ENCODE measurements at places on chromosomes 13 and 19.

GRCh38 chr13:43244481-43244880, 221.1 kb downstream of the DNAJC15 start:
- DNase-seq, result no peak

DNA sequence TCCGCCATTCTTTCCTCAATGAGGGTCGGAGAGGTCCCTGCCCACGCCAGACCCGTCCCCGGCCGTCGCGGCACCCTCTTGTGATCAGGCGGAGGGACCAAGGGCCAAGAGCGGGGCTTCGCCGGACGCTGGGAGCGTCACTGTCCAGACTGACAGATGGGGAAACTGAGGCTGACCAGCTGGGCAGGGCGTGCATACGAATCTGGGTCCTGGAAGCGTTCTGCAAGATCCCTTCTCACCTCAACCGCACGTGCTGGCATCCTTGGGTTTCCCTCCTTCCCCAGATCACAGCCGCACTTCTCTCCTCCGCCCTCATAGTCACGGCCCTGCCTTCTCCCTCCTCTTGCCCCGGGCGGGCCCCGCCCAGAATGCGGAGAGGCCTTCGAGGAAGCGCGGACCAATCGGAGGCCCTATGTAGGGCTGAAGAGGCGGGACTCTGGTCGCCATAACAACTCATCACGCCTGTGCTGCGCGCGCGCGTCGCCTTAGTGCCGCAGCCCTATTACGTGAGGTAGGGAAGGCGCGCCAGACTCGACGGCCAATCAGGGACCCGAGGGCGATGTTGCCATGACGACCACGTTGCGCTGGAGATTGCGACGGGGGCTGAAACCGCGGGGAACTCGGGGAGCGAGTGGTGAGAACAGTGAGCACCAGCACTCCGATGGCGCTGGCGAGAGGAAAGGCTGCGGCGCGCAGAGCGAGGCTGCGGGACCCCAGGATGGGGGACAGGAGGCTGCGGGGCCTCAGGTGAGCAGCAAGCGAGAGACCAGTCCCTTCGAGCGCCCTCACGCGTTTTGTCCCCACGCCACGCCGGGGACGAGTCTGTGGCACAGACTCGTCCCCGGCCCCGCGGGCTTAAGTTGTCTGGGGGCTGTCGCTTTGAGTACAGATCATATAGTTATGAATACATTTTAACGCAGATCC, 5.7 kb downstream of the RNF225 start:
- DNase-seq, result peak; percentile 100

DNA sequence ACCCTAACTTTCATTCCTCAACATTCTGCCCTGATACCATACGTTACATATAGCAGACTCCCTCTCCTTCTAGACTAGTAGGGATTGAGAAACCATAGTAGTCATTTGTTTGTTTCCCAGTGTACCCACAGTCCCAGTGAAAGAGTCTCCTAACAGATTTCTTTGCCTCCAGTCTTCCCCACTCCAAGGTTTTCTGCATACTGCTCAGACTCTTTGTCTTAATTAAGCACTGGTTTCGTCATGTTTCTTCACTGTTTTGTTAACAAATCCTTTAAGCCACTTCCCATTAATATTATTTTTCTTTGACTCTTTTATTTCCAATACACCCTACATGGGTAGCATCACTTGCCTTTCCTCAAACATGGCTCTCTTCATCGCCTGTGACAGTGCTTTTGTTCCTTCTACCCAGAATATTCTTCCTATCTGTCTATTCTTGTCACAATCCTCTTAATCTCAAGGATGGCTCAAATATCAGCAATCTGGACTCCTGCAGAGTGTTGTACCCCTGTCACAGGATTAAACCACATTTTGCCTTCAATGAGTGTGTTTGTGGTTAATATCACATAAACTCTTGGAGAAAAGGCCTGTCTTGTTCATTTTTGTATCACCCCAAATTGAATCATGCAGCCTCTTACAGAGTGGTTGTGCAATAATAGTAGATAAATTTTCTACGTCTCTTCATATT, 92.7 kb upstream of the KLF12 start:
- no peak for DNase-seq

DNA sequence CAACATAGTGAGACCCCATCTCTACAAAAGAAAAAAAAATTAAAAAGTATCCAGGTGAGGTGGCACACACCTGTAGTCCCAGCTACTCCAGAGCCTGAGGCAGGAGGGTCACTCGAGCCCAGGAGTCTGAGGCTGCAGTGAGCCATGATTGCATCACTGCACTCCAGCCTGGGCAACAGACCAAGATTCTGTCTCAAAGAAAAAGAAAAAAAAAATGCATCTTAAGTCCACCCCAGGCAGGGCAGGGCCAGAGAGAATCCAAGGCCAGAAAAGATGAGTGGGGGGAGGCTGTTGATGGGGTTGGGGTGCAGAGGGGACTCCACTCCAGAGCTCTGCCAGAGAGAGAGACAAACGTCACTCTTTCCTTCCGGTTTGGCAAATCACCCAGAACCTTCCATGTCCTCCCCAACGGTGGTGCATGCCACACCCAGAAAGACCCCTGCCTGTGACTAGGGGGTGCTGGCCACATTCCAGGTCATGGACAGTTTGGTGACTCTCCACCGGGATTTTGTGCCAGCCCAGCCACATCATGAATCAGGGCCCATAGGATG, 431 bp downstream of the FUT3 start:
- DNase-seq, result no peak

- DNase-seq, result no peak
Measured at GRCh38 chr13:45607931-45608330, 7.6 kb downstream of the ERICH6B start.

DNA sequence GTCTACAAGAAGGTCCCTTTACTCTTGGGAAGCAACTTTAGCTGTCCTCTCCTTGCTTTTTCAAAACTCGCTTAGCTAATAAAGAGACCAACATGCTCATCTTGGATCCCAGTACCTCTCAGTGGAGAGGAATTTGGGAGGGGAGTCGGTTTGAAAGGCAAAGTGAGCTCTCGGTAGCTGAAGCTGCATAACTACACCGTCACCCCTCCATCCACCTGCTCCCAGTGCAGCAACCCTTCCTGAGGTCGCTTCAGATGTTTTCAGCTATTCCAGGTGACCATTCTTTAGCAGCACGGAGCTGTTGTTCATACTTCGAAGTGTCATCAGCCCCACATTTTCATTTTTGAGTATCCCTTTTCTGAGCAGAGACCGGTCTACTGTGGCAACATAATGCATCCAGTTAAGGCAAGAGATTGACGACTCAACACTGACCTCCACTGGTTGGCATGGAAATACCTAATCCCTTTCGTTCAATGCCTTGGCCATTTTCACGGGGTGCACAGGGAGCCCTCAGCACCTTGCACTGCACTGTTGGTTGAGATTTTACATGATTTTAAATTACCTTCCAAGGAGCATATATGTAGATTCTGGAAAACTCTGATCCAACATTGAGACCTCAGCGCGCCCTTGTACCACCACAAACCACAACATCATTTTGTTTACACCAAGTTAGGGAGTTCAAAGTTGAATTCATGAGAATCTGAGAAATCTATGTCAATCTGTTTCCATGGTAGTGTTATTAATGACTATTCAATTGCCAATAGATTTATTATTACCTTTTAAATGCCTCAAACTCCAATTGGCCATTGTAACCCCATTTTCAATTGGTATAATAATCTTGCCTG, 42.2 kb downstream of the DLEU7 start:
- peak; percentile 91 for DNase-seq

DNA sequence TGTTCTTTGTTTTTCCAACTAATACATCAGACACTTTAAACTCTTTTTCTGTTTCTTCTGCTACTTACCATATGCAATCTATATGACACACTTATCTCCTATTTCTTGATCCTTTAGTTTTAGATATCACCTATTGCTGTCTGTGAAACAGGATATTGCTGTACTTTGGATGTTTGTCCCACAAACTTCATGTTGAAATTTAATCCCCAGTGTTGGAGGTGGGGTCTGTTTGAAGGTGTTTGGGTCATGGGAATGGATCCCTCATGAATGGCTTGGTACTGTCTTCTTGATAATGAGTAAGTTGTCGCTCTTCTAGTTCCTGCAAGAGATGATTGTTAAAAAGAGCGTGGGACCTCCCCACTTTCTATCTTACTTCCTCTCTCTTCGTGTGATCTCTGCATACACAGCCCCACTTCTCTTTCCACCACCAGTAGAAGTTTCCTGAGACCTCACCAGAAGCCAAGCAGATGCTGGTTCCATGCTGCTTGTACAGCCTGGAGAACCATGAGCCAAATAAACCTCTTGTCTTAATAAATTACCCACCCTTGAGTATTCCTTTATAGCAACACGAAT, 244.2 kb downstream of the NHLRC3 start:
- no peak for DNase-seq

DNA sequence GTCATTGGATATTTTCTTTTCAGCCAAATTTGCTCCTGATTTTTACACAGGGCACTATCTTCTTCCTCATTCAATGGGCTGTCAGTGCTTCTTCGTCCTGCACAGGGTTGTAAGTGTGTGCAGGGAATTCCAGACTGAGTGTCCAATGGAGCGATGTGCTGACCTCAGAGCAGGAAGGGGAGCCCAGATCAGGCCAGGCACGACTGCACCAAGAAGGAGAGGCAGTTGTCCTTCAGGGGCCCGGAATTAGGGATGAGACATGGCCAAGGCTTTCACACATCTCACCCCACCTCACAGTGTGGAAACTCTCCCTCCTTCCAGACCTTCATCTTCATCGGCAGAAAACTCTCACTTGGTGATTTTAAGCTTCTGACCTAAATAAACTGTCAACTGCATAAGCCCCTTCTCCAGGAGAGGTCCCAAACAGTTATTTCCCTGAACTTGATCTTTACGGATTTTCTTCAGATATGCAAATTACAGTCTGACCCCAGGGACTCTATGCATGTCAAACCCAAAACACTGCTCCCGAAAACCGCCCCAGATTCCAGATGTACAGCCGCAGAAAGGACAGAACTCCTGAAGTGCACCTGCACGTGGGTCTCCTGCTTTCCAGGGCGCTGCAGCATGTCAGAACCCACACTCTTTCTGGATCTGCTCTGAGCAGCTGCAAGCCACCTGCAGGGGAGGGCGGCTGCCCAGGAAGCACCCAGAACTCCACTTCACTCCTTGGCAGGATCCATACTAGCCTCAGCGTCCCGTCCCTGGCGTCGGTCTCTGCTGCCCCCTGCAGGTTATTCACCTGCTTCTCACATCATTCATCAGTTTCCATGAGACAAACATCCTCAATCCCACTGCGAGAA, 625 bp upstream of the ZNF20 start:
- DNase-seq, result peak; percentile 89

DNA sequence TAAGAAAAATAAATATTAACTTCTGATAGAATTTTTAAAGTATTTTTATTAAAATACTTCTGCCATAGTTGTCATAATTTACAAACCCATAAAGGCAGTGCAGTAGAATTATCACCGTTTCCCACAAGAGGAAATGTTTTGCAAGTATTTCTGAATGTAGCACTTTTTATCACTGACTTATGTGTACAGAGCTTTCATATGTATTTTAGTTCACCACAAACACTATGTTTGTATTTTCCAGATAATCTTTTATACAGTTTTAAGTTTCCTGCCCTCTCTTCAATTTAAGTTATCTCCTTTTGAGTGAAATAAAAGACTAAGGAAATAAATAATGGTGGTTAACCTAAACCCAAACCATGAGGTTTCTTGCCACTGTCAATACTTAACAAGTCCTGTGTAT, 24.2 kb downstream of the MIPEP start:
- no peak for DNase-seq

GRCh38 chr13:48487968-48488367, 44.9 kb downstream of the RCBTB2 start:
- no peak for DNase-seq

- DNase-seq, result no peak
Measured at GRCh38 chr13:50955241-50955640, 45.6 kb downstream of the RNASEH2B start.

GRCh38 chr13:49428041-49428763, 15.7 kb downstream of the CAB39L start:
- no peak for DNase-seq

DNA sequence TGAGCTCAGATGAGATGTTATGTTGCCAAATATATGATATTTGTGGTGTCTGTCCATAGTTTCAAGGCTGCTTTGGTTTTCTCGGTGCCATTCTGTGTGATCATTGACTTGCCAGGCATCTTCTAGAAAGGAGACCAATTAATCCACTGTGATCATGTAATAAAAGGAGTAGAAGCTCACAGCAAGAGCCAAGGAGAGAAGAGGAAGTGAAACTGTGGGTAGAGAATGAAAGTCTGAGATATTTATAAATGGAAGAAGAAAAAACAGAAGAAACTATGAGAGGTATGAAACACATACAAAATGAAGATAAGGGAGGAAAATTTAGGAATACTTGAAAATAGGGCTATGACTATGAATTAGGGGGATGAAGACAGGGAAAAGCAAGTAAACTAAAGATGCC, 11.1 kb upstream of the ZNF613 start:
- DNase-seq, result no peak

GRCh38 chr13:27101289-27101688, 70.3 kb downstream of the USP12 start:
- DNase-seq, result no peak

GRCh38 chr13:100098445-100099116, 9.7 kb downstream of the PCCA start:
- DNase-seq, result no peak

DNA sequence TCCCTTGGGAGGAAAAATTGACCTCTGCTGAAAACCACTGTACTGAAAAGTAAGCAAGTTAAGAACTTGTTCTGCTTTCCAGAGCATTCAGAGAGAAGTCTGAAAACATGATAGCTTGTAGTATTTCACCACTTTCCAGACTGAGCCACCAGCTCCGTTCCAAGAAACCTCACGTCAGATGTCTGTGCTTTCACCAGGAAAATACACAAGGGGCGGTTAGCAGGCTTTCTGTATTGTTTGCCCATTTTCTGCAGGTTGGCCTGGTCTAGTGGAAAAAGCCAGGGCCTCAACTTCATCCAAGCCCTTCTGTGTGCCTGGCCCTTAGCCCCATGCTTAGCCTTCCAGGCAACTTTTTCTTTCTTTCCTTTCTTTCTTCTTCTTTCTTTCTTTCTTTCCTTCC, 36.4 kb downstream of the RXFP2 start:
- DNase-seq, result no peak

DNA sequence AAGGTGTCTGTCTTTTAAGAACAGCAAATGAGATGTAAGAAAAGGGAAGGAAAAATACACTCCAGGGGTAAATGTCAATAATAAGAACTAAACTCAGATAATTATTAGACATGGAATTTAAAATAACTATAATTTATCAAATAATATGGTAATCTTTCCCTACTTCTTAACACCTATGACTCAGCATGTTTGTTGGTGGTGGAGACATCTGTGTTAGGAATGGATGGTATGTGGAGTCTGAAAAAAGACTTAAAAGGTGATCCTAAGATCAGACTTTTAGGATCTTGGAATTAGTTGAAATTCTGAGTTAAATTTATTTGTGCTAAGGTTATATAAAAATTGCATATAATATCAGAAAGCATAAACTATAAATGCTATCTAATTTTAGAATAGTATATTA, 915.1 kb downstream of the SLITRK5 start:
- no peak for DNase-seq

GRCh38 chr13:113129921-113130750, 7.5 kb downstream of the F10 start:
- DNase-seq, result no peak

DNA sequence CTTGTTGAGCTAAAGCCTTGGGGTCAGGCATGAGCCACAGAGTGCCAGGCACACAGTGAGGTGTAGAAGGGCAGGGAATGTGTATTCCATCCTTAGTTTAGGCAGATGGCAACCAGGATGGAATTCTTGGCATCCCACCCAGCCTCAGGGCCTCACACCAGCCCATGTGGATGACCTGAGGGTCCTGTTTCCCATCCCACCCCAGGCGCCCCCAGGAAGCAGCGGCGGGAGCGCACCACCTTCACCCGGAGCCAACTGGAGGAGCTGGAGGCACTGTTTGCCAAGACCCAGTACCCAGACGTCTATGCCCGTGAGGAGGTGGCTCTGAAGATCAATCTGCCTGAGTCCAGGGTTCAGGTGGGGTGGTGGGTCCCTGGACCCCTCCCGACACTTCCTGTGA, 14.3 kb downstream of the CRX start:
- no peak for DNase-seq
